ENCODE measurements at places on chromosomes 2 and 18.

DNA sequence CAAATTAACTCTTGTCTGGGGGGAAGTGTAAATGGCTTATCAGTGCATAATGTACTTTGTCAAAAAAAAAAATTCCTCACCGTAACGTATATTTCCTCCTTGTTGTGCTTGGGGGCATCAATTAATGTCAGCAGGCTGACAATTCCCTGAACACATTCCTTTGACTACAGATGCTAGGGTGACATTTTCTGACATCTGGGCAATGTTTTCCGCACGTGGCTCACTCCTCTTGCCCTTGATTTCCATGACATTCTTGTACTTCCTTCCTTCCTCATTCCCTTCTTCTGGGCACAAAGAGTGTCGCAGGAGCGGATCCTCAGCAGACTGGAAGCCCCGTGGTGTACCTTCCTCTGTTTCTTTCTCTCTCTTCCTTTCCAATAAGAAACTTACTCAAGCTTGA, 173.7 kb downstream of the SP3 start:
- no peak for DNase-seq

GRCh38 chr2:42960842-42961180, 168.4 kb upstream of the HAAO start:
- no peak for DNase-seq

DNA sequence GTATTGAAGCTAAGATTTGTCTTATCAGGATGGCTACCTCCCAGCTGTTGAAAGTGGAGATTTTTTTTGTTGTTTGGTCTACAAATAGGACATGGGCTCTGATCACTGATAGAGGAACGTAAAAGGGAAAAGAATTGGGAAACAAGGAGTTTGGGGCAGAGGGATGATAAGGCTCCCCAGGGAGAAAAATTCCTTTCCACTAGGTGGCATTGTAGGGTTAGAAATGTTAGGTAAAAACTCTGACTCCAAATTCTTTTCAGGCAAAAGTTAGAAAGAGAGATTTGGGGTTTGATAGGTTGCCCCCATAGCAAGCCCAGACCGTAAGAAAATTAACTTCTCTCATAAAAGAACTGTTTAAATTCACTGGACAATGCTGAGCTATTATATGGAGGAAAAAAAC, 19.8 kb downstream of the CMPK2 start:
- peak; percentile 20 for DNase-seq

GRCh38 chr2:101776172-101777043, 78.9 kb downstream of the MAP4K4 start:
- no peak for DNase-seq

GRCh38 chr2:36369716-36370115, 14.1 kb downstream of the CRIM1 start:
- DNase-seq = no peak

DNA sequence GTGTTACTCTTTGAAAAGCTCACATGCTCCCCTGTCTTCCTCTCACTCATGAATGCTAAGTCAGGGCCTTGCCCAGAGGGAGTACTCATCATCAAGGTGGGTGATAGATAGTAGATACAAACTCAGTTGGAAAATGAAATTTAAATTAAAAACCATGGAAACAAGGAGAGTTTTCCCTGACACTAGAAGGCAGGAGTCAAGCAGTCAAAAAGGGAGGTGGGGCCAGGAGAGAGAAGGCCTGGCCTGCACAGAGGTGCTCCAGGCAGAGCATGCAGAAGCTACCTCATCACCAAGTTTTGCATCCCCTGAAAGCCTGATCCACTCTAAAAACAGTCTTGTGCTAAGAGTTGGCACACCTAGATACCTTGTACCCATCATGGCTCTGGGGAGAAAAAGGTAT, 143.7 kb downstream of the MYO5B start:
- DNase-seq = no peak

- DNase-seq = no peak
Measured at GRCh38 chr2:119156105-119156890, 2.3 kb downstream of the C1QL2 start.

DNA sequence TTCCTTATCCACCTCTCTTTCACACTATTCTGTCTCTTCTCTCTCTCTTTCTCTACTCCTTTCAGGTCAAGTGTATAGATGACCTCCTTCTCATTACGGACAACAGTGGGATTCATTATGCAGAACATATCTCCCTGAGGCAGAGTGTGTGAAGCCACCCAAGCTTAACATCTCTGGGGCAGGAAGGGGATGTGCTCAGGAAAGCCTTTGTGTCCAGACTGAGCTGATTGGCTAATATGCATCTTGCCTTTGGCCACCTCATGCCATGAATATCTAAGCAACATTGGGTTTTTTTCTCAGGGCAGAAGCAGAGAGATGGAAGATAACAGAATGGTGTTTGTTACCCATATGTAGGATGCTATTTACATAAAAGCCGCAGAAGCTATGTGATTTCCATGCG, 211.4 kb upstream of the LRRTM1 start:
- DNase-seq = no peak

Measured in MV-4-11 (cell line).